ENCODE measurements at places on chromosomes 16 and 17. TPM values are rescaled to one million over a fixed set of nuclear protein-coding genes. Genes with fewer than 3 reads are reported as not detected.

GRCh38 chr16:57252148-57252721 lies 7.2 kb downstream of the ARL2BP start:
- no peaks in the 10 kb centered on the region for H3K4me1 ChIP-seq
- no peaks in the 10 kb centered on the region for H3K36me3 ChIP-seq
- peak; percentile 27 for DNase-seq
- H3K27ac ChIP-seq, result no peak overlapping the region

The TP53TG3B gene
- total RNA-seq, result not detected

The KCNH6 gene
- not detected for total RNA-seq

GRCh38 chr17:58666858-58667267 lies 25.0 kb downstream of the TEX14 start:
- no peak overlapping the region for H3K4me3 ChIP-seq
- no peak overlapping the region for H3K27ac ChIP-seq
- no peaks in the 10 kb centered on the region for H3K36me3 ChIP-seq

DNA sequence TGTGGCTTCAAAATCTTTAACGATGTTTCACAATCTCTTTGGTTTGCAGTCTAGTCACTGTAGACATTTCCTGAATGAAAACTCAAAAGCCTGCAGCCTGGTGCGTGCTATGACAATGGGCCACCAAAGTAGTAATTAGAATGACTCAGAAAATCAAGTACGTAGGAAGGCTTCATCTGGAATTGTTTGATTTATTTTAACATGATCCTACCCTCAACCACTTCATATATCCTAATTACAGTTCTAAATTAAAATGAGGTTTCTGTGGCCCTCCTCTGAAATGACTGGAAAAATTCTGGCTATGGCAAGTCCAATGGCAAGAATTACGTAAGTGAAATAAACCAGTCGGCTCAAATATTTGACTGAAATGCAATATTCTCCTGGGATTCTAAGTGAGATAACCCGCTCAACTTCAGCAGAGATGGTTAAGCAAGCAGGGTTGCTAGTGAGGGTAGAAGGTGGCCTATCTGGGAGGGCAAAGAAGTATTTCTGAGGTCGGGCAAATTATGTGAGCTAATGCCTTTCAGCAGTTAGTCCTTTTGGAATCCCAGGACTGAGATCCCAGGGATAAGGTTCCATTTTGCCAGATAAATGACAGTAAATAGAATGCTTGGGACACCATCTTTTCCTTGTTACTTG lies 145.6 kb upstream of the MYOCD start:
- no peaks in the 10 kb centered on the region for H3K36me3 ChIP-seq
- H3K4me3 ChIP-seq, result no peak overlapping the region
- DNase-seq, result no peak

- peaks cover 8% of the 10 kb centered on the region for H3K4me1 ChIP-seq
- no peak overlapping the region for H3K4me3 ChIP-seq
- peak overlapping the region; percentile 47 for H3K27ac ChIP-seq
- DNase-seq, result no peak
These were observed 84.4 kb downstream of the VMP1 start for GRCh38 chr17:59791603-59792457.

DNA sequence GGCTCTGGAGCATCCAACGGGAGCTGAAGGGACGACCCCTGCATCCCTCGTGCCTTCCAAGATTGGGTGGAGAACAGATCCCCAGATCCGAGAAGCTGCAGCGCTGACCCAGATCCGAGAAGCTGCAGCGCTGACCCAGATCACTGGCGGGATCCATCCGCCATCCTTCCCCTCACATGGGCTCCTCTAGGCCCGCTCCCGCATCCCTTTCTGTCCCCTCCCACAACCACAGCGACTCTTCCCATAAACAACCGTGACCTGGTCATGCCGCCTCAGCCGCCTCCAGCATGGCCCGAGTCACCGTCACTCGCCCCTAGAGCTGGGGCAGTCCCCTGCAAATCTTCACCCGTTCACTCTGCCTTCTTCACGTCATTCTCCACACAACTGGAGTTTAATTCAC lies 124.9 kb downstream of the UTP18 start:
- no peak overlapping the region for H3K4me3 ChIP-seq
- H3K27me3 ChIP-seq, result peaks cover 5% of the 10 kb centered on the region
- H3K36me3 ChIP-seq, result no peaks in the 10 kb centered on the region
- H3K4me1 ChIP-seq, result no peaks in the 10 kb centered on the region
- no peak for DNase-seq
- no peak overlapping the region for H3K27ac ChIP-seq

DNA sequence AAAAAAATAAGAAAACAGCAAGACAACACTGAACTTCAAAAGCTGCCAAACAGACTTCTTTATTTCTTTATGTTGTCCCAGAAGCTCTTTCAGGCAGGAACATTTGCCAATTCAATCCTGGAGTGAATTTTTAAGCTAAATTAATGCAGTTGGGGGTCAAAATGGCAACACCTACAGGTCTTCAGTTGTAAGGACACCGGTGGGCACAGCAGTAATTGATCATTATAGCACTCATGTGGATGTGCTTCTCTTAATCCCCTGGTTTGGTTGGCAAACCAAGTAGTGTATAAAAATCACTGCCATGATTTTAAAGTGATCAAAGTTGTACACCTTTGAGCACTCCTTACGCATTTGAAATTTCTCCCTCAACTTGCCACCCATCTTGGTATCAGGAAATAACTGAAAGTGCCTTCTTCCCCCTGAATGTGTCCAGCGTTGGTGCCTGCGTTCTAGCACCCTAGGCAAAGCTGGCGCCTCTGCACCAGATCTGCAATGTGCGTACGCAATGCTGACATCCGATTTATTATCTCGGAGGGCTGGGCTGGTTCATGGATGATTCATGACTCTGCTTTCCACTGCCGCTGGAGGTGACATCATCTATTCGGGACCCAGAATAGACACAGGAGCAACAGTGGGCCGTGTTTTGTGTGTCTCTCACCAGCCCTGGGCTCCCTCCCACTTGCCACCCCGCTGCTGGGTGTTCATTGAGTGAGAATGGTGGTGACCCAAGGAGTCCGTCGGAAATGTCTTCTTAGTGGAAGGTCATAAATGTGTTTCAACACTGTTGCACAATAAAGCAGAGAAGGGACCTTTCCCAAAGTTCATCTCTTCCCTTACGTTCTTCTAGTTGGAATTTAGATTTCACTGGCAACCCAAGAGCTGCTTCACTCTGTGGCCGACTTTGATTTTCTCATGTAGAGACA lies 203.4 kb downstream of the CCDC182 start:
- H3K36me3 ChIP-seq, result no peaks in the 10 kb centered on the region
- H3K27me3 ChIP-seq, result no peaks in the 10 kb centered on the region
- DNase-seq, result peak; percentile 96
- H3K4me3 ChIP-seq, result no peak overlapping the region

- H3K27ac ChIP-seq, result no peak overlapping the region
- no peaks in the 10 kb centered on the region for H3K4me1 ChIP-seq
- H3K4me3 ChIP-seq, result no peak overlapping the region
- DNase-seq, result no peak
- no peaks in the 10 kb centered on the region for H3K36me3 ChIP-seq
These were observed 450.0 kb downstream of the HS3ST3B1 start for GRCh38 chr17:14750866-14751265.

DNA sequence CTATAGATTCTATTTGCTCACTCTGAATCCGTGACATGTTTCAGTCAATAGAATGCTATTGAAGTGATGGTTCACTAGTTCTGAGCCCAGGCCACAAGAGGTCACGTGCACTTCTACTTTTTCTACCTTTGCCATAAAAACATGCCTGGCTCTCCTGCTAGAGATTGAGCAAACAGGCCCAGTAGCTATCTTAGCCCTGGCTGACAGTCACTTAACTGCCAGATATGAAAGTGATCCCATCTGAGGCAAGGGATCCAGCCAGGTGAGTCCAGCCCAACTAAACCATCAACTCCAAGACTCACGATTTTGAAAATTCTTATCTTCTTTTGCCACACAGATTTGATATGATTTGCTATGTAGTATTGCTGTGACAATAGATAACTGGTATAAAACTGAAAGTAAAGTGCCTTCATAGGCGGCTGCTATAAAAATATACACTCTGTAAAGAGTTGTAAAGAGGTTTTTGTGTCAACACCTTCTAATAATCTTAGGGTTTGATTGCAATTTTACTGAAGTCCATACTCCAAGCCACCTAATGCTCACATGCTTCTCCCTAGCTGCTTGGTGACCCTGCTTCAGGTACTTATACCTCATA lies 937.7 kb upstream of the SOX9 start:
- H3K36me3 ChIP-seq, result no peaks in the 10 kb centered on the region
- no peak overlapping the region for H3K4me3 ChIP-seq
- no peaks in the 10 kb centered on the region for H3K4me1 ChIP-seq
- no peak overlapping the region for H3K27ac ChIP-seq
- DNase-seq, result no peak

DNA sequence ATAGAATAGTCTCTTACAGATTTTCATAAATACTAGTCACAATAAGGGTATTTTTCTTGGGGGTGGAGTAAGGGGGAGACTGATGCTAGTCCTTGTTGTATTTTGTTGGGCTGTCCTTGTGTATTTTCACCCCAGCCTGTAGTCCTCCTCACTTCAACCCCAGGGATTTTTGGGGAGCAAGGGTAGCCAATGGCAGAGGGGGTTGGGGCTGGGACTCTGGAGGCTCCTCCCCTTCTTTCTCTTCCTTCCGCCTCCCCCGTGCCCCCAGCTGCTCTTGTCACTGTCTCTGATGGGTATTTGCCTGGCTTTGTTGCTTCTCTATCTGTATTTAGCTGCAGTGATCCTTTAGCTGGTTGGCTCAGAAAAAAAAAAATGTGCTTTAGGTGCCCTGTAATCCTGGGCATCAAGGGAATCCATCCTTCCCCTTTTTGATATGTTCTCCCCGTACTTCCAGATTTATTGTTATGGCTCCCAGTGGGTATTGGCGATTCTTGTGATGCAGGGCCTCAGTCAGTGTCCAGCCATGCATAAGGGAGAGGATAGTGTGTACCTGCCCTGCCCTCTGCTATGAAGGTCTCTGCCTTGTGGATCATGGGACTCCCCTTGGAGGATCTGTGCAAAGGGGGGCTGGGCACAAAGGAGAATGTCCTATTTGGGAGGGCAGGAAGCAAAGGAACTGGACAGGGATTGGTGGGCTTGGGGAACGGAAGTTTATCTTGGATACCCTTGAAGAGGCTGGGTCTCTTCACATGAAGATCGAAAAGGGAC lies 16.5 kb downstream of the SNF8 start:
- no peak overlapping the region for H3K4me3 ChIP-seq
- no peaks in the 10 kb centered on the region for H3K27me3 ChIP-seq
- H3K36me3 ChIP-seq, result peaks cover 97% of the 10 kb centered on the region
- peaks cover 11% of the 10 kb centered on the region for H3K4me1 ChIP-seq
- no peak overlapping the region for H3K27ac ChIP-seq

GRCh38 chr17:66518108-66518507 lies 215.7 kb downstream of the PRKCA start:
- H3K36me3 ChIP-seq, result no peaks in the 10 kb centered on the region
- no peak overlapping the region for H3K27ac ChIP-seq
- H3K4me1 ChIP-seq, result peaks cover 28% of the 10 kb centered on the region
- no peak for DNase-seq
- no peaks in the 10 kb centered on the region for H3K27me3 ChIP-seq

DNA sequence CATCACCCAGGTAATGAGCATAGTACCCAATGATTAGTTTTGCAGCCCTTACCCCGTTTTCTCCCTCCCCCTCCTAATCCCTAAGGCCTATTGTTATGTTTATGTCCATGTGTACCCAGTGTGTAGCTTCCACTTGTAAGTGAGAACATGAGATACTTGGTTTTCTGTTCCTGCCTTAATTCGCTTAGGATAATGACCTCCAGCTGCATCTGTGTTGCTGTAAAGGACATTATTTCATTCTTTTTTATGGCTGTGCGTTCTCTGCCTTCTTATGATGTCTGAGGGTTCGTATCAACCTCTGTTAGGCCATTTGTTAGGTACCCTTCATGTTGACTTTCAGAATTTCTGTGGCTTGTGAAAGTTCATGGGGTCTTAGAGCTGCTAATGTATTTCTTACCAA lies 31.0 kb downstream of the CTCF start:
- H3K27ac ChIP-seq, result no peak overlapping the region
- no peaks in the 10 kb centered on the region for H3K36me3 ChIP-seq
- peaks cover 14% of the 10 kb centered on the region for H3K4me1 ChIP-seq

The CBX8 gene
- 3.4 TPM for total RNA-seq

GRCh38 chr17:39123627-39124026 lies 27.8 kb downstream of the PLXDC1 start:
- no peaks in the 10 kb centered on the region for H3K4me1 ChIP-seq
- H3K27me3 ChIP-seq, result no peaks in the 10 kb centered on the region
- H3K4me3 ChIP-seq, result no peak overlapping the region
- H3K27ac ChIP-seq, result no peak overlapping the region

GRCh38 chr17:58326609-58327362 lies 1.8 kb downstream of the TSPOAP1 start:
- no peaks in the 10 kb centered on the region for H3K27me3 ChIP-seq
- H3K36me3 ChIP-seq, result no peaks in the 10 kb centered on the region
- H3K4me1 ChIP-seq, result peaks cover 11% of the 10 kb centered on the region
- H3K4me3 ChIP-seq, result no peak overlapping the region
- H3K27ac ChIP-seq, result no peak overlapping the region
- no peak for DNase-seq

- peaks cover 8% of the 10 kb centered on the region for H3K4me1 ChIP-seq
- no peaks in the 10 kb centered on the region for H3K36me3 ChIP-seq
- no peak overlapping the region for H3K4me3 ChIP-seq
- no peak for DNase-seq
These were observed 14.7 kb upstream of the SLX4 start for GRCh38 chr16:3625911-3626732.

The KRT14 gene
- not detected for total RNA-seq

GRCh38 chr17:14334276-14334840 lies 33.5 kb downstream of the HS3ST3B1 start:
- no peak overlapping the region for H3K27ac ChIP-seq
- H3K36me3 ChIP-seq, result no peaks in the 10 kb centered on the region

DNA sequence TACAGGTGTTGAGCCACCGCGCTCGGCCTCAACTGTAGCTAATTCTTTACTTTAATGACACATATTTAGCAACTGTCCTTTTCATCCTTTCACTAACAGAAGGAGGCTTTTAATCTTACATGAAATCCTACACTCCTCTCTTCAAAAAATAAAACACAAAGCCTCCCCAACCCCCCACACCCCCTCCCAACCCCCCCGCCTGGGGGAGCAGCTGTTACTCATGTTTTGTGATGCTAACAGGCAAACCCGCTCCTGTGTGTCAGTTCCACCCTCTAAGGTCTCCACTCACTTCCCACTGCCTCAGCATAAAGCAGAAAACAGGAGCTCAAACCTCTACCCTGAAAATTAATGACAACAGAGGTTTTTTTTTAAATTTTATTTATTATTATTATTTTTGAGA lies 55.4 kb upstream of the SLC25A19 start:
- H3K27ac ChIP-seq, result no peak overlapping the region
- H3K36me3 ChIP-seq, result no peaks in the 10 kb centered on the region
- H3K4me1 ChIP-seq, result peaks cover 7% of the 10 kb centered on the region
- no peak for DNase-seq
- no peaks in the 10 kb centered on the region for H3K27me3 ChIP-seq
- no peak overlapping the region for H3K4me3 ChIP-seq

The KLHL10 gene
- total RNA-seq, result not detected

DNA sequence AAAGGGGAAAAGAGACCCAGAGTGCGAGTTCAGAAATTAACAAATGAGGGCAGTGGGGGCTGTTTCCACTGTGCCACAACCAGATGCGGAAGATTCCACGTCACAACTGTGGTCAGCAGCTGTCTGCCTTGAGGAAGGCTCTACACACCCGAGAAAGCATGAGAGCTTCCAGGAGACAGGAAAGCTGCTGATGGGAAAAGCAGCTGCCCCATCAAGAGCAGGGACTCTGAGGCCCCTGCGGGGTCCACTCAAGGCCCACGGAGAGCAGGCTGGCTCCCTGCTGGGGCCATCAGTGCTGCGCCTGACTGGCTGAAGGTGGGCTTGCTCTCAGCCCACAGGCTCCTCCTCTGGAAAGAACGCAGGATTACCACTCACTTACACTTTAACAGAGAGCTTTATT lies 14.8 kb upstream of the TRAP1 start:
- H3K36me3 ChIP-seq, result no peaks in the 10 kb centered on the region
- no peaks in the 10 kb centered on the region for H3K27me3 ChIP-seq
- no peak for DNase-seq
- no peaks in the 10 kb centered on the region for H3K4me1 ChIP-seq
- no peak overlapping the region for H3K27ac ChIP-seq

All from adrenal gland (tissue), 19 donors.